H7 (cell line): ENCODE measurements at places on chromosomes 12 and 14. TPM values are rescaled to one million over a fixed set of nuclear protein-coding genes. Genes with fewer than 3 reads are reported as not detected.

DNA sequence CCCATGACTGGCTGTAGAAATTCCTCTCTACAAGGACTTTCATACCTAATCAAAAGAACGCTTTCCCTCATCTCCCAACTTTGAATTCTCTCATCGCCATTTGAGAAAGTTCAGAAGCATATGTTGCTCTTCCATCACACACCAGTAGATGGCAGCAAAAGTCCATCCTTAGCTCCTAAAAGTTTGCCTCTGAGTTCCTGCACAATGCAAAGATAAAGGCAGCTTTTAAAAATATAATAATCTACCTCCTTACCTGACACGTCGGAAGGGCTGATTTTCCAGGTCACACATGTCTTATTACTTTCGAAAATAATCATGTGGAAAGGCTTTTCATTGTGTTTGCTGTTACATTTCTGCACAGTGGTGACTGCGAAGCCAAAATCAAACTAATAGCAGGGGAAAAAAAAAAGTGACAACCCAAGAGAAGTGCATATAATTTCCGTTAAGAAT, 456.7 kb upstream of the SEL1L start:
- peak; percentile 9 for DNase-seq

DNA sequence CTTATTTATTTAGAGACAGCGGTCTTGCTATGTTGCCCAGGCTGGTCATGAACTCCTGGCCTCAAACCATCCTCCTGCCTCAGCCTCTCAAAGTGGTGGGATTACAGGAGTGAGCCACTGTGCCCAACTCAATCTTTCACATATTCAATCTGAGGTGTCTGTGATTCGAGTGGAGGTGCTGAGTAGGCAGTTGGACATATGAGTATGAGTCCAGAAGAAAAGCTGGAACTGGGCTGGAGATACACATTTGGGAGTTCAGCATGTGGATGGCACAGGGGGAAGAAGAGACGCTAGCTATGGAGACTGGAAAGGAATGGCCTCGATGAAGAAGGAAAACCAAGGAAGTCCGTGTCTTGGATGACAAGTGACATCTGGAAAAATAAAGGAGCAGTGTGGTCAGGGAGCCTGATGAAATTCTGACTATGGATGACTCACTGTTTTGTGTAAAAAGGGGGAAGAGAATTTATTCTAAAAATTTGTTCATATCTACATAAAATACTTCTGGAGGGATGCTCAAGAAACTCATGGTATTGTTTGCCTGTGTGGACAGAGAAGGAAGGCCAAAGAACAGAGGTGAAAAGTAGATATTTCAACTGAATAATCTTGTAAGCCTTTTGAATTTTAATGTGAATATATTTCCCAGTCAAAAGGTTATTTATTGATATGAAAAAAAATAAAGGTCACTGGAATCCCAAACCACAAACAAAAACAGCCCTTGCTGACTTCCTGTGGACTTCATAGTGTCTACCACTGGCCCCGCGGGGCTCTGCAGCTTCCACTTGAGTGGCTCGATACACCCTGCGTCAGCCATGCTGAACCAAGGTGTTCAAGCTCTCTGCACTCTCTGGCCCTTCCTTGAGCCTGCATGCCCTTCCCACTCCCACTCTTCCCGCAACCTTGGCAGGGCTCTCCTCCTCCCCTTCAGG, 8.9 kb upstream of the LTA4H start:
- no peak for DNase-seq

- DNase-seq, result no peak
Observed at GRCh38 chr14:54267172-54267571, 129.6 kb upstream of the CDKN3 start.

GRCh38 chr12:45244561-45245343, 28.9 kb downstream of the ANO6 start:
- no peak for DNase-seq

GRCh38 chr14:37776791-37777499, 181.5 kb downstream of the TTC6 start:
- DNase-seq, result no peak

GRCh38 chr12:89386138-89386537, 33.8 kb upstream of the DUSP6 start:
- DNase-seq, result no peak

GRCh38 chr14:70871863-70872677, 35.2 kb upstream of the PCNX1 start:
- DNase-seq, result no peak

DNA sequence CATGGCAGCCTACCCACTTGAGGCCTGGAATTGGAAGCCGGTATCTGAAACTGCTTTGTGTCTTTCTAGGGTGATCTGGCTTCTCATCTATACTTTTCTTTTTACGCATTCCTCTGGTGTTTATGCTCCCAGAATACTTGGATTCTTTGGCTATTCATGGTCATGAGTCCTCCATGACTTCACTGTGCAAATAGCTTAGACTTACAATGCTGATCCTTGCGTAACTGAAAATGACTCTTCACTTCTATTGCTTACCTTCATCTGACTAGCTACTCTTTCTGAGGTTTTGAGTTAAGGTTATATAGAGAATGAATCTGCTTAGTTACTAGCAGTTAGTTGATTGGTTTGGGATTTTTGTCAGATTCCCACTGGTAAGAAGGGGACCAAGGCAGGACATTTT, 121.7 kb upstream of the NOVA1 start:
- DNase-seq, result no peak

GRCh38 chr12:23944067-23944466, 5.4 kb downstream of the SOX5 start:
- no peak for DNase-seq

- no peak for DNase-seq
Observed at GRCh38 chr14:99806836-99807235, 13.6 kb downstream of the EML1 start.

- DNase-seq, result no peak
Observed at GRCh38 chr12:50119387-50119786, 7.4 kb downstream of the COX14 start.

DNA sequence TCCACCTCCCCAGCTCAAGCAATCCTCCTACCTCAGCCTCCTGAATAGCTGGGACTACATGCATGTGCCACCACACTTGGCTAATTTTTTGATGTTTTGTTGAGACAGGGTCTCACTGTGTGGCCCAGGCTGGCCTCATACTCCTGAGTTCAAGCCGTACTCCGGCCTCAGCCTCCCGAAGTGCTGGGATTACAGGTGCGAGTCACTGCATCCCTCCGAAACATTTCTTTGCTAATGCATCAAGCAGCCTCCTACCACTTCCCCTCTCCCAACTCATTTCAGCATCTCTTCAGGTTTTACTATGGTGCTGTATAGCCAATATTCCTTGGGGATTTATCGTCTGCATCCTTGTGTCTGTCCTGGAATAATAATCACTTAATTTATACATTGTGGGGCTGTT, 2.3 kb upstream of the SLC22A17 start:
- peak; percentile 3 for DNase-seq

DNA sequence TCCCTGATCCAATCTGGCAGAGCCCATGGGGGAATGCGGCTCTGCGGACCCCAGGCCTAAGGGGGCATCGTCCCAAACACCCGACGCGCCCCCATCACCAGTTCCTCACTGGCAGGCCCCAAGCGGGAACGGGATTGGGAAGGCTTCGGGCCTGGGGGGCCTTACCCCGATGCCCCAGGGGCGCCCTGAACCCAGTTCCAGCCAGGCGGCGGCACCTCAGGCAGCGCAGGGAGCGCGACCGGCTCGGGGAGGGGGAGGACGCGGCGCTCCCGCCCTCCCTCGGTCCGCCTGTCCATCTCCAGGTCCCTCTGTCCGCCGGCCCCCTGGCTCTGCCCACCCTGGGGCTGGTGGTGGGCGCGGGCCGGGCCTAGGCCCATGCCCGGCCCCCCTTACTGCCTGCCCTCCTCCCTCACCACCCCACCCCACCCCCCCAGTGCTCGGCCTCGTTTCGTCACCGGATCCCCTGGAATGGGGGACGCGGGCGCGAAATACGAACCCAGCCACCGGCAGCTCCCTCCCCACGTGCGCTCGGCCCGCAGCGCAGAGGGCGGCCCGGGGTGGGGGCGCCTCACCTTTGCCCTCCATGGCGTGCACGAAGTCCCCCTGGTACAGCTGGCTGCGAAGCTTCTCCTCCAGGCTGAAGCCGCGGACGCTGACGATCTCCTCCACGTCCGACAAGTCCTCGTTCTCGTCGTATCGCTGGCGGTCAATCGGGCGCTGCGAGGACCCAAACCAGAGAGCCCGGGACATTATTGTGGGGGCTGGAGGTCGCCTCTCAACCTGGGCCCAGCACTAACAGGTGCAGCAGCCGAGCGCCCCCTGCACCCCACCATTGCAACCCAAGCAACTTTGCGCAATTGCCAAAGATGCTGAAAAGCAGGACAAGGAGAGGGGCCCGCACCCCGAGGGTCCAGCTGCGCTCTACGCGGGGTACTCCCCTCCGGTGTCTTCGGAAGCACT, 2.3 kb downstream of the KDM2B start:
- DNase-seq, result peak; percentile 79

DNA sequence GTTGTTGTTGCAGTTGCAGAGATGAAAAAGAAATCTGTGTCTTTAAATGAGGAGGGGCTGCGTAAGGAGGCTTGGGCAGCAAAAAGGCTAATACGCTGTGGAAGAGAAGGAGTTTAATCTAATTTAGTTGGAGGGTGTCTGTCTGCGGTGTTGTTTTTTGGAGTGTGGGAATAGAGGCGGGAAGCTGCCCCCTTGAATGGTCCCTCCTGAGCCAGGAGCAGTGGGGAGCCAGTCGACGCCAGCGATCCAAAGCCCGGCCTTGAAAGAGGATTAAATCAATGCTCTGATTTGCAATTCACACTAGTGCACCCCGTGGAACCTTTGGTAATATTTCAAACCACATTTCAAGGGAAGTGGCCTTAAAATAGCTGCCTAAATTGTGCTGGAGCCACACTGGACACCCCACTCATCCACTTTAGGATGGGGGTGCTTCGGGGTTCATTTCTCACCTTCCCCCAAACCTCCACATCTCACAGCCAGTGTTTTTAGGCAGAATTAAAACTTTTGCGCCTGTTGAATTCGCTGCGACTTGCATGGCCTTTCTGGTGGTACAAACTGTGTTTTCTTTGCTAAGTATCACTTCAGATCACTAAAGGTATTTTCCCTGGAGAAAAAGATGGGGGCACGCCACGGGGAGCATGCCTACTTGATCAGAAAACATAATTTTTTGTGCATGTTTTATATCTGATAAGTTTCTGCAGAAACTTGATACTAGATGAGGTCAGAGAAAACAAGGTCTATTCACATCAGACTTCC, 4.1 kb upstream of the FZD10 start:
- DNase-seq, result peak; percentile 77

PCED1B gene
- 4.8 and 5.8 TPM in 2 replicates for total RNA-seq

TEX52 gene
- total RNA-seq, result not detected in 2 replicates

GLT8D2 gene
- 1.1 and 1.7 TPM in 2 replicates for total RNA-seq

C12orf50 gene
- total RNA-seq, result not detected in 2 replicates

SLIRP gene
- total RNA-seq, result 463 and 519 TPM in 2 replicates

PTPN21 gene
- 3.5 and 6.1 TPM in 2 replicates for total RNA-seq

BLOC1S1 gene
- total RNA-seq, result 59.6 and 76.9 TPM in 2 replicates

IL22 gene
- not detected in 2 replicates for total RNA-seq

ZFHX2 gene
- total RNA-seq, result 2.2 and 3.4 TPM in 2 replicates

SSTR1 gene
- total RNA-seq, result 2.0 and 10.8 TPM in 2 replicates
